ENCODE measurements at places on chromosomes 4 and X.

- DNase-seq: no peak
Measured at GRCh38 chr4:104728380-104729122, 233.9 kb upstream of the CXXC4 start.

- DNase-seq: no peak
Measured at GRCh38 chr4:2792396-2792710, 532 bp upstream of the SH3BP2 start.

DNA sequence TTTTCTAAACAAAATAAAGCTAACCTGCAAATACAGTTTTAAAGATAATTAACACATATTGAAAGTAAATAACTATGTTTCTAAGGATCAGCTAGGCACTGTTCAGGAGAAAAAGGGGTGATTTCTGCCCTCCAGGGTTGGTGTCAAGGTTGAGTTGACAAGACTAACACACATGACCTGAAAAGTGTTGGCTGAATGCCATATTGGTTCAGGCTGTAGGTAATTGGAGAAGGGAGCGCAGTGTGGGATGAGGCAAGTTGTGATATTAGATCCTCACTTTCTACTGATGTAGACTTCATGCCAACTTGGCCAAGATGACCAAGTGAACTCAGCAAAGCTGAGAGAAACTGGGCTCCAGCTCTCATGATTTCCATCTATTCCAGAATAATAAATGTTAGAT lies 42.2 kb downstream of the PPM1K start:
- DNase-seq: no peak

DNA sequence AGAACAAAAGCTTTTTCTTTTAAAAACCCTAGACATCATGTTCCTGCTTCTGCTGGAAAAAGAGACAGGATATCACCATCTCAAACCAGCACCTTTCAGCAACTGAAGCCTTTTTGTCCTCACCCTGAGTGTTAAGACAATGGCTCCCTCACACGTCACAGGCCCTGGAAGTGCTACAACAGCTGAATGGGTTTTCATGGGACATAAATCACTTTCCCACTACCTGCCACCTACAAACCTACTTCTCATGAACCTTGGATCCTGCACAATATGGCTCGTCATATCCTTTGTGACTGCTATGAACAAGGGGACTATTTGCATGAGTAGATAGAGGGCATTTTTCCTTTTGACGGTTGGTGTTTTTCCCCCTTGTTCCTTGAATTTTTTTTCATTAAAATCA lies 93.6 kb downstream of the TSPAN5 start:
- no peak for DNase-seq

GRCh38 chr4:163404580-163404979 lies 60.9 kb downstream of the NPY5R start:
- no peak for DNase-seq

DNA sequence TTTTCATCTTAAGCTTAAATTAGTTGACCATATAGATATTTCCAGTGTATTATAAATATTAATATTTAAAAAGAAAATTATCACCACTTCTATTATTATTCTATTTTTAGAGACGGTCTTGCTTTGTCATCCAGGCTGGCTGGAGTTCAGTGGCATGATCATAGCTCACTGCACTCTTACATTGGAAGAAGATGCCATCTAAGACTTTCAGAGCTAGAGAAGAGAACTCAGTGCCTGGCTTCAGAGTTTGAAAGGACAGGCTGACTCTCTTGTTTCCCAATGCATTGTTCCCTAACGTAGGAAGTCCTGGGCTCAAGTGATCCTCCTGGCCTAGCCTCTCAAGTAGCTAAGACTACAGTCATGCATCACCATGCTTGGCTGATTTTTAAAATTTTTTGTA lies 75.9 kb downstream of the FIP1L1 start:
- DNase-seq: no peak

- DNase-seq: no peak
Measured at GRCh38 chr4:159047478-159048165, 55.3 kb upstream of the RAPGEF2 start.

DNA sequence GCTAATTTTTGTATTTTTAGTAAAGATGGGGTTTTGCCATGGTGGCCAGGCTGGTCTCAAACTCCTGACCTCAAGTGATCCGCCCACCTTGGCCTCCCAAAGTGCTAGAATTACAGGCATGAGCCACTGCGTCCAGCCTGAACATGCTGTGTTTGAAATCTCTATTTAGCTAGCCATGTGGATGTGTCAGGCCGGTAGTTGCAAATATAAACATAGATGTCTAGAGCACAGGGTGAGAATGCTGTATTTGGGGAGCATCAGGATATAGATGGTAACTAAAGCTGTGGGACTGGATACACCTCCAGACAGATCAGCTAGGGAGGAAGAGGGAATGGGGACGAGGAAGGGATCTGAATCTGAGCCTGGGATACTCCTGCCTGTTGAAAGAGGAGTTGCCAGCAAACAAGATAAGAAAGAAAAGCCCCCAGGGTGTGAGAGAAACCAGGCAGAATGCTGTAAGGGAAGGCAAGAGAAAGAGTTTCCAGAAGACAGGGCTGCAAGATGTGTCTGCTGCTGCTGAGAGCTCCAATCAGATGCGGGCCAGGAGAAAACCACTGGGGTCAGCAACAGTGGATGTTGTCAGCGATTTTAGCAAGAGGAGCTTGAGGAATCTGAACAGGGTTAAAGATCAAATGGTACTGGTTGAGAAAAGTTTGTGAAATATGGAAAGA lies 177.4 kb downstream of the PALLD start:
- DNase-seq: no peak

GRCh38 chrX:1403228-1403627 lies 11.3 kb upstream of the SLC25A6 start:
- DNase-seq: no peak

DNA sequence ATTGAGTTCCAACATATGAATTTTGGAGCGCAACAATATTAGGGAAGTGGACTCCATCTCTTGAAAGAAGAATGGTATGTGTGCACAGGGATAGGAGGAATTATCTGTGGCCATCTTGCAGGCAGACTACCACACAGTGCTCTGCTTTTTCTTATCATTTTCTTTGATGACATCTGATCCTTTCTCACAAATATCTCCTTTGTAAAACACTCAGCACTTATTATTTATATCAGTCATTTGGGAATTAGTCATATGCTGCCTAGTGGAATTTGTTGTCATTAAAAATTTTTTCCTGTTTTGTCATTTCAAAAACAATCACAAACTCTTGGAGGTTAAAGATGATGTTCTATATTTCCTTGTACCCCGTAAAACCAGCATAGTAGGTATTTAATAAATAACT lies 444.3 kb upstream of the ATOH1 start:
- no peak for DNase-seq

GRCh38 chr4:86721412-86721811 lies 127.3 kb downstream of the PTPN13 start:
- no peak for DNase-seq

- no peak for DNase-seq
Measured at GRCh38 chr4:3634894-3635820, 102.9 kb upstream of the LRPAP1 start.

- no peak for DNase-seq
Measured at GRCh38 chr4:14428125-14428524, 574.2 kb upstream of the CPEB2 start.

DNA sequence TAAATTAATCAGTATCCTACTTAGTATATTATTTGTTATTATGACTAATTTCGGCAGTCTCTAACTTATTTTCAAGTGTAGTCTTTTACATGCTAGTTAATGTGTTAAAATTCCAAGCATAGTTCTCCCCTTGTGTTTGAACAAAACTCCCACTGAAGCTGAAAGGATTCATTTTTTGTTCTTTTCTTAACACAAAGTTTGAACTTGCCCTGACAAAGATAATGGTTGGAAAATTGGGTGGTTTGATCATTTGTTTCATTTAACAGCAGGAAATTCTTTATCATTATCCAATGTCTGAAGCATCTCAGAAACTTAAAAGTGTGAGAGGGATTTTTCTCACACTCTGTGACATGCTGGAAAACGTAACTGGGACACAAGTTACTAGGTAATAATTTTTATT lies 36.0 kb downstream of the INTU start:
- no peak for DNase-seq

GRCh38 chr4:91330555-91331137 lies 973.1 kb upstream of the GRID2 start:
- DNase-seq: no peak

GRCh38 chrX:37800717-37801116 lies 20.9 kb downstream of the CYBB start:
- no peak for DNase-seq
